ENCODE measurements at places on chromosomes 2 and 18.

DNA sequence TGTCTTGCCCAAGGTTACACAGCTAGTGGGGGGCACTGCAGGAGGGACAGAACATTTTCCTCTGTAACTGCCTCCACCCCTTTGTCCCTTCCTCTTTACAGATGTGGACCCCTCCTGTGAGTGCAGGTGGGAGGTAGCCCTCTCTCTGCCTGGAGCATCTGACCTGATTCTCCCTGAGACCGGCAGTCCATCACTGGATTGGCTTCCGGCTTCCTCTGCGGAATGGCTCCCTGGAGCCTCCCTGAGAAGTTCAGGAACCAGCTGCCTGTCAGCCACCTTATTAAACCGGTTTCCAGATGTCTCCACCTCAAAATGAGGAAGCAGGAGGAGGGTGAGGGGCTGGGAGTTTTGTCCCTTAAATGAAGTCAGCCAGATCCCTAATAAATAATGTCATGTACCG is 67.3 kb upstream of the TNP1 start:
- no peak for DNase-seq

- DNase-seq, result no peak
These were observed 16.1 kb downstream of the GAREM1 start for GRCh38 chr18:32454593-32454992.

DNA sequence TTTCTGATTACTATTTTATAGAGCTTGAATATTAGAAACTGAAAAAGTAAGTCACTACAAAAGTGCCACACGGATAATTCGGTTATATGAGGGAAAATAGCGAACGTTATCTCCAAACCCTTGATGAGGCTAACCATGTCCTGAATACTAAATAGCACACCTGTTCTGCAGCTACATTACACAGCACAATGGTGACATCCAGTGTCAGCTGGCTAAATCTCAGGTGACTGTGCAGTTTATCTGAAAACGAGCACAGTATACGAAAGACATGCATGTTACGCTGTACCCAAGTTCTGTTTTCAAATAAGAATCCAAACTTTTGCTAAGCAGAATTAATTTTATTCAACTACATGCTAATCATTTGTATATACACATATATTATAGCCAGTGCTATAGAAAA is 9.0 kb downstream of the CCDC68 start:
- no peak for DNase-seq

- no peak for DNase-seq
These were observed 864 bp upstream of the XPO1 start for GRCh38 chr2:61538920-61539520.

DNA sequence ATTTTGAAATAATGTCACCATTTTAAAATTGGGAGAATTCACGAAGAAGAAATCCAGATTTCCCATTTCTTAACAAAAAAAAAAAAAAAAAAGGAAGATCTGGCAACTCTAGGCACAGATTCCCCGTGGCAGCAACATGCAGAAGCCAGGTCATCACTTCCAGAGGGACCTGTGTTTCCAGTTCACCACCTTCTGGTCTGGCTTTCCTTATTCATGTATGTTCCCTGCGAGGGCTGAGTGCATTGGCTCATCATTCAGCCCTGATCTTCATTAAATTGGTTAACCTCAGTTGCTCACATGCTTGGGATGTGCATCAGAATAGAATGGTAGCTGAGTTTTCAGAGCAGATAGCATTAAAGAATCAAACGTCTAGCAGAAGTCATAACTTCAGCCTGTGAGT is 25.0 kb upstream of the MAP3K20 start:
- no peak for DNase-seq

- no peak for DNase-seq
These were observed 3.2 kb upstream of the CXCR1 start for GRCh38 chr2:218169757-218170546.

DNA sequence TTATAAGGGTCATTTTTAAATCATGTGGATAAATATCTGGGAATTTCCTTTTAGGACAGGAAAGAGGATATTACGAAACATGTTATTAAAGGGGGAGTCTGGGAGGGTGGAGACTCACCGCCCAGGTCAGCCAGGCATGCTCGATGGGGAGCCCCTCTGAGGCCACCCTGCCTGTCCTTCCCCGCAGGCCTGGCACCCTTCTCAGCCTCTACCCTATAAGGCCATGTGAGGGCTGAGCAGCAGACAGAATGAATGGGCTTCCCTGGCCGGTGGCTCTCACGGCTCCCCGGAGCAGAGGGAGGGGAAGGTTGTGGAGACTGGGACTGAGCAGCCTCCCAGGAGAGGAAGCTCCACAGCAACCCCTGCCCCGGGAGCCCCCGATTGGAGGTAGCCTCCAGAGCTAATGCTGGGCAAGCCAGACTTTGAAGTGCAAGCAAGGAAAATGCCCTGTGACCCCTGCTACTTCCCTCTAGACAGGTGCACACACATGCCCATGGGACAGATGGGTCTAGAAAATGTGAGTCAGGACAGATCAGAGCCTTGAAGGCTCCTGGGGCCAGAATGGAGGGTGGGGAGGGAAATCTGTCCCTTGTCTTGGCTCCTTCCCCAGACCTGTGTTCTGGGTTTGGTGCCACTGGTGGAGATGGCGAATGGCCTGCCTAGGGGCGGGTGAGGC is 13.2 kb upstream of the ARMC9 start:
- DNase-seq, result no peak

- no peak for DNase-seq
These were observed 51.5 kb downstream of the CYP26B1 start for GRCh38 chr2:72096181-72096580.

- DNase-seq, result no peak
These were observed 717.9 kb upstream of the SLC8A1 start for GRCh38 chr2:41169744-41170143.

GRCh38 chr2:76157531-76157930 is 446.8 kb upstream of the GCFC2 start:
- no peak for DNase-seq

DNA sequence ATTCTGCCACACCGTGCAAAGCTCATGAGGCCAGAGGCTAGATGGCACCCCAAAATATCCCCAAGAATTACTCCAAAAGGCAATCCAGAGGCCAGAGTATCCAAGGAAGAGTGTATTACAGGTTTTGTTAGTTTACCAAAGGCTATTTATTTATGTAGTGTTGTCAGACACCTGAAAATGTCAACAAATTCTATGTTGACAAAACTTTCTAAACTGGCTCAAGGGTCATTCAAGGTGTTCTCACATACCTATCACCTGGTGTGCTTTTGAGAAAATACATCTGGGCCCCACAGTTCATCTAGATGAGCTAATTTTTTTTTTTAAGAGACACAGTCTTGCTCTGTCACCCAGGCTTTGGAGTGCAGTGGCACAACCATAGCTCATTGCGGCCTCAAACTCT is 12.4 kb upstream of the DTNB start:
- DNase-seq, result no peak

DNA sequence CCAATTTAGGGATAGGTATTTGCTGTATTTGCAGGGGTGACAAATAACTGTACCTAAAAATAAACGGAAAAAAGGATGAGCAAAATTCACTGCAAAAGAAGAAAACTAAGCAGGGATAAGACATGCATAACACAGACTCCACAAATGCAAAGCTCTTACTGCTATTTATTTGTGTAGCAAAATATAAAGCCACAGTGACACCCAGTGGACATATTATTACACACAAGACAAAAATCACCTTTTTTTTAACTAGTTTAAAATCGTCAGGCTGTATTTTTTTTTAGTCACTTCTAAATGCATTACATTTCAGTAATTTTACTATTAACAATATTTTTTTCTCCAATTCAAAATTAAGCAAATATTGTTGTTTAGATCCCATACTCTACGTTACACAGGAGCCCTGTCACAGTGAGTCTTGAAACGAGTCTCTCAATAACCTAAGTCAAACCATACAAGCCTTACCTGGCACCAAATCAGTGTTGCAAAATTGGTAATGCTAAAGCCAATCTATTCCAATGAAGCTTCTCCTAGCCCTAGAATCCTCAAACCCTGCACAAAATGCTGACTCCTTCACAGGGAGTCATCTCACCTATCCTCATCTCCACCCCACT is 23.7 kb downstream of the METTL4 start:
- no peak for DNase-seq

GRCh38 chr2:191171286-191171685 is 20.5 kb upstream of the STAT4 start:
- no peak for DNase-seq

DNA sequence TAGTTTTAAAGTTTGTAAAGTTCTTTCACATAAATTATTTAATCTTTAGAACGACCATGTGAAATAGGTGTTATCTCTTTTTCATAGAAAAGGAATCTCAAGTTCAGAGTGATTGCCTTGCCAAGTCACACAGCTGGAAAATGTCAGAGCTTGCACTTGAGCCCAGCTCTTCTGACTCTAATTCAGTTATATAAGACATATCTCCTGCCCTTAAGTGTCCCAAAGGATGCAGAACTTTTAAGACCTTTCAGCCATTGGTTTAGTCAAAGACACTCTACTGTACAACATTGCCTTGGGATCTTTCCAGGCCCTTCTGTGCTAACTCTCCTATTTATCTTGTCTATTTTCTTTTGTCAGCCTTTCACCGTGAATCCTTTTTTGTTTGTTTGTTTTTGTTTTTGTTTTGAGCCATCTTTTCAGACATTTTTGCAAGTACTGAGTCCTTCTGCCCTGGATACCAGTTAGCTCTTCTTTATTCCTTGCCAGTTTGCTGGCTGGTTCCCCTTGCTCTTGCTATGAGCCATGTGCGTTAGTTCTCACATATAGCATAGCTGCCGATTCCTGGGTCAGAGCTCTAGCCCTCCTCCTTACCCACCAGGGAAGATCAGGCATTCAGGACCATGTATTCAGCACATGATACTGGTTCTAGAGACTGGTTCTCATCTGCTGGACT is 160.0 kb upstream of the MYO3B start:
- no peak for DNase-seq

DNA sequence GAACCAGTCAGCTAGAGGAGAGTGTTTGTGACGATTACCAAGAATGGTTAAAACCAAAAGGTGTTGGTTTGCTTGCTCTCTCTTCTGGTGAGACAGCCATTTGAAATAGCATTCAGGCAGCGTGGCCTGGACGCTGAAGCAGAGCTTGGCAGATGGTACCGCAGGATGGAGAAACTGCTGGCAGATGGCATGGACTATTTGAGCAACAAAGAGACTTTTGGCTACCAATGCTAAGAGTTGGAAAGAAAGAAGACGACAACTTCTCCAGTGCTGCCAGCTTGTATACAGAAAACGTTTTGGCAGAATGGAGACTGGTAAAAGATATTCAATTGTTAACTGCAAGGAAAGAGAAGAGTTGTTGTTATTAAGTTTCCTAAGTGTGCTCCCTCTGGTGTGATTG is 315.0 kb downstream of the PARD3B start:
- no peak for DNase-seq

- no peak for DNase-seq
These were observed 91.9 kb upstream of the POU3F3 start for GRCh38 chr2:104762031-104762430.

DNA sequence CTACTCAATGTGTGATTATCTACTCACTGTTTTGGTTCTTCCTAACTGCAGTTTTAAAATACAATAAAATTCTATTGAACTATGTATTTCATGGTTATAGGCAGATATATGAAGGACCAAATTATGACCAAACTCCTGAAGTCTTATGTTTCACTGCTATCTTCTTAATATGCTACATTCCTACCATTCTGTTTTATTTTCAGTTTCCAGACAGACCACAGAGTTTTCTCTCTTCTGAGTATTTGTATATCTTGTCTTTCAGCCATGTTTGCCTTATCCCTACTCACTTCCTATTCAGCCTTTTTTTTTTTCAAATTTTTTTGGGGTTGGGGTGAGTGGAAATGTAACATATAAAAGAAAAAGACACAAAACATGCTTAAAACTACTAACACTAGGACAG is 6.3 kb downstream of the RFTN2 start:
- DNase-seq, result no peak

- no peak for DNase-seq
These were observed 950.1 kb downstream of the CNTNAP5 start for GRCh38 chr2:124975224-124975623.

- no peak for DNase-seq
These were observed 550 bp downstream of the RAB1A start for GRCh38 chr2:65129286-65129825.

- DNase-seq, result no peak
These were observed 474.6 kb downstream of the PLCL1 start for GRCh38 chr2:198279026-198279425.

DNA sequence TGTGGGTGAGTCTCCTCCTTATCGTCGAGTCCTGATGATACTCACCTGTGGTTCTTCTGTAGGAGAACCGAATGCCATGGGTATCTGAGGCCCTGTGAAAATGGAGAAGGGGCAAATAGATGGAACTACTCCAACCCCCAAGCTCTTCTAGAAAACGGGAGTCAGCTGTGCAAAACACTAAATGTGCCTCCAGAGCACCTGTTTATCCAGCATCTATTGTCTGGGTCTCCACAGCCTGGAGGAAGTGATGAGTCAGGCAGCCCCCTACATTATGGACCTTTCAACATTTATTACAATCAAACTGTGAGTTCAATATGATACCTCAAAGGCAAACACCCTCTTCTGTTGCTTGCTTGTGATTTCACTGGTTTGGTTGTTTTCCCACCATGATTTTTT is 9.8 kb upstream of the LRRFIP1 start:
- DNase-seq, result no peak

GRCh38 chr2:64359171-64359891 is 94.6 kb upstream of the LGALSL start:
- no peak for DNase-seq

DNA sequence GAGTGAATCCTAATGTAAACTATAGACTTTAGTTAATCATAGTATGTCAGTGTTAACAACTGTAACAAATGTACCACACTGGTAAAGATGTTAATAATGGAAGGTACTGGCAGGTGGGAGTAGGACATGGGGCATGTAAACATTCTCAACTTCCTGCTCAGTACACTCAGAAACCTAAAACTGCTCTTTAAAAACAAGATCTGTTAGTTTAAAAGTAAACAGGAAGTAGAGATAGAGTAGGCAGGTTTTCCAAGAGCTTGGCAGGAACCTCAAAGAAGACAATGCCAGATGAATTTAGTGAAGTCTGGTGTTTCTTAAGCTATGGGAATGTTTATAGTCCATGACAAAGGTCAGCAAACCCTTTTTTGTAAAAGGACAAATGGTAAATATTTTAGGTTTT is 46.6 kb downstream of the CCDC138 start:
- DNase-seq, result no peak

GRCh38 chr2:219230059-219230540 is 494 bp downstream of the ANKZF1 start:
- DNase-seq, result no peak

GRCh38 chr2:2831633-2832032 is 500.6 kb upstream of the MYT1L start:
- no peak for DNase-seq

GRCh38 chr2:232350804-232351685 is 27.5 kb upstream of the ALPP start:
- no peak for DNase-seq

GRCh38 chr2:235614900-235615712 is 121.3 kb downstream of the AGAP1 start:
- no peak for DNase-seq
